ENCODE measurements at places on chromosomes 5 and 9.

GRCh38 chr9:133202145-133202513, 6.9 kb downstream of the OBP2B start:
- no peak for DNase-seq

- no peak for DNase-seq
Observed at GRCh38 chr5:1480217-1480616, 35.0 kb upstream of the SLC6A3 start.

GRCh38 chr9:97517331-97518089, 16.0 kb downstream of the TMOD1 start:
- no peak for DNase-seq

DNA sequence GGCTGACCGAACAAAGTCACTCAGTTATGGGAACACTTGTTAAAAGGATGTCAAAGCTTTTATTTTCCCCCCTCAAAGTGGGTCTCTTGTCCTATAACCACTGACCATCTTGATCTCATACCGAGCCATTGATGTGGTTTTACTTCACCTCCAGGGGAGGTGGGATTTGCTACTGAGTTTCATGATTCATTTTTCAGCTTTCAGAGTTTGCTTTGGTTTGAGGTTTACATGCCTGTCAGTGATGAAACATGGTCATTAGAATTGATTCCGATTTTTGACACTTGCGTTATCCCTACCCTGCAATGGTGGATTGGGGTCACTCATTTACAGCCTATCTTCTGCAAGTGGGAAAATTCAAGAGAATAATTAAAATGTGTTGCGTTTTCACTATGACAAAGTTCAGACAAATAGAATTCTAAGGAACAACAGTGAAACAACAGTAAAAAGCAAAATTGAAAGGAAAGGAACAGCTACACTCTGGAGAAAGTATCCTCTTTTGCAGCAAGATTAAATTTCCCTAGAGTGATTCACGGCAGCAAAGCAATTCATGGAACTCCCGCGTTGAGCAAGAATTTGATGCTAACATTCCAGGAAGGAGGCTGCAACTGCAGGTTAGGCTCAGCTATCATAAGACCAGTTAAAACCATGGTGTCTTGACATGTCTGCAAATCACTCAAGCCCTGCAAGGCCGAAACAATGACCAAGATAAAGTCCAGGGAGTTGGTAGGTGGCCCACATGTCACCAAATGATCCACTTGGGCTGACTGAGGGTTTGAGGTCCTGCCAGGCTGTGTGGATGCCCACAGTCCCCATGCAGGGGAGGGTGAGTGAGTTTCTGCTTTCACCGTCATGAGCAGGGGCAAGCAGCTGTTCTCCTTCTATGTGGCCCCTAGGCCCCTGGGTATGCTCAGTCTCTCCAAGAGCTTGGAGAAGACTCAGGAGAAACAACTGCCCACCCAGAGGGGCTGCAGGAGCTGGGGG, 9.4 kb downstream of the GADD45G start:
- no peak for DNase-seq

GRCh38 chr5:152811988-152812387, 406.9 kb upstream of the NMUR2 start:
- no peak for DNase-seq

GRCh38 chr5:118557251-118557661, 431.1 kb downstream of the DTWD2 start:
- no peak for DNase-seq

DNA sequence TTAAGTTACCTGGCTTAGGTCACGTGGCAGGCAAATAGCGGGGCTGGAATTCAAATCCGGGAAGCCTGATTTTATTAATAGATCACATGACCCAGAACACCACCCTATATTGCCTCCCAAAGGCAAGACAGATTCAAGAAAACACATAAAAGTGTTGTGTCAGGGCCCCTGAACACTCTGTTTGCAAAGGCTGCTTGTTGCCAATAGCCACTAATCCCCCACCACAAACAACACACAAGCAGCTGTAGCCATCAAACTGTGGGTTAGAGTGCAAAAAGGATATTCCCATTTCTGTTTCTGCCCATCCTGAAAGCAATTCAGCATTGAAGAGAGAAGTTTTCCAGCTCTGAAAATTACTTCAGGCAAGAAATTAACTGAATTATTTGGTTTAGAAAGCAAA, 358.9 kb upstream of the RFX3 start:
- DNase-seq, result no peak

GRCh38 chr5:173972925-173973615, 15.9 kb upstream of the C5orf47 start:
- DNase-seq, result peak; percentile 88

DNA sequence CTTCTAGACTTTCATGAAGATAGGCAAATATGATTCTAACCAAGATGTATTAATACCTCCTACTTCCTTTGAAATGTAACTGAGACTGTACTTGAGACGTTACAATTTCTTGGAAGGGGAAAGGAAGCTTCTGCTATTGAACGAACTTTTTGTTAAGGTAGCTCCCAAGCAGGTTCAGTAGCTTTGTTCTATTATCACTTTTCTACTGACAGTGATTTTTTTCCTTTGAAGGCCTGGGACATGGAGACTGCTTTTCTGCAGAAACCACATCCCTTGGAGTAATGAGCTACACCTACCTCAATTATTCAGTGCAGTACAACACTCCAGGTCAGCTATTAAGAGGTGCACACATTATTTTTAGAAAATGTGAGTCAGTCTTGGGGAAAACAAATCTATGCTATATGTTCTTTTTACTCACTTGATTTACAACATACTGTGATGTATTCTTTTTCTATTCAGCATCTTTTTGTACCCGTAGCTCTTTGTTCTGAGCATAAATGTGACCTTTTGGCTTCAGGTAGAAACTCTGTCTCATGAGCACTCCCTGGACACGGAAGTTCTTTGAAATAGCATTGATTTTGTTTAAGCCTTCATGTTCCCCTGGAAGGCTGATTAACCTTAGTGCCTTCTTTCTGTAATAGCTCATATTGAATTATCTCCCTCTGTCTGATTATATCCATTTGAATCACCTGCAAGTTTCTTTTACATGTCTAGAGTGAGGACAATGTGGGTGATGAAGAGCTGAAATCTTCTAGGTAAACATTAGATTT, 56.5 kb upstream of the CDKN2B start:
- no peak for DNase-seq

- DNase-seq, result no peak
Observed at GRCh38 chr5:15069407-15069905, 197.9 kb upstream of the ANKH start.

DNA sequence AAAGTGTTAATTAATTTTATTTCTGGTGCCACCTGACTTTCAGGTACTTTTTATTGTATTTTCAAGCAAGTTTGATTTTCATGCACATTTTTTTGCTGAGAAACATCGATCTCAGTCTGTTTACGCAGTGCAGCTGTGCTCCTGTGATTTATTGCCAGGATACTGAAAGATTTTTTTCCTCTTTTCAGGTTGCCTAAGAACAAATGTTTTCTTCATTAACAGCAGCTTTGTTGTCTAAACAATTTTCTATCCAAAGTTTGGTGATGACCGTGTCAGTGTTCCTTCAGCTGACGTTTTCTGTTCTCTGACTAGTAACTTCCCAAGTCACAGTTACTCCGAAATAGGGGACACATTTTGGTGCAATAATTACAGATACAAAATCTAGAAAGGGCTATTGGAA, 78.1 kb downstream of the VCAN start:
- no peak for DNase-seq

- DNase-seq, result no peak
Observed at GRCh38 chr9:120693700-120694008, 20.6 kb downstream of the MEGF9 start.

GRCh38 chr5:167814040-167814439, 477.4 kb upstream of the WWC1 start:
- no peak for DNase-seq

- DNase-seq, result no peak
Observed at GRCh38 chr9:123044586-123044985, 11.1 kb downstream of the GPR21 start.

- no peak for DNase-seq
Observed at GRCh38 chr5:15885156-15885555, 294.4 kb downstream of the MARCHF11 start.

DNA sequence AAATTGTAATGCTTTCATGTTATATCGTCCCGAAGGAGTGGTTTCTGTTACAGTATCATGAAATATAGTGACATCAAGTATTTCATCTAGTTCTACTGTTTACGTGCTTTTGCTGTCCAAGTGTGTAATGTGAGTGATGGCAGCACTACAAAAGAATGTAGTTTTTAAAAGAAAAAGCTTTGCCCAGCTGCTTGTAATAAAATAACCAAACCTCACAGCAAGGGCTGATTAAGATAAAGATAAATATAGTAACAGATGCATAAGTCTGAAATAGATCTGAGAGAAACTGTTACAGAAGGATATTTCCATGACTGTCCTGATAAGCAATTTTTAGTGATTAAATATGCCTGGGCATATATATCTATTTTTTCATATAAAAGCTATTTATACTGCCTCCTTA, 106.4 kb downstream of the AUH start:
- DNase-seq, result no peak

- DNase-seq, result no peak
Observed at GRCh38 chr9:88952086-88952615, 39.1 kb upstream of the S1PR3 start.

- DNase-seq, result no peak
Observed at GRCh38 chr5:27962198-27962597, 923.8 kb upstream of the CDH9 start.

DNA sequence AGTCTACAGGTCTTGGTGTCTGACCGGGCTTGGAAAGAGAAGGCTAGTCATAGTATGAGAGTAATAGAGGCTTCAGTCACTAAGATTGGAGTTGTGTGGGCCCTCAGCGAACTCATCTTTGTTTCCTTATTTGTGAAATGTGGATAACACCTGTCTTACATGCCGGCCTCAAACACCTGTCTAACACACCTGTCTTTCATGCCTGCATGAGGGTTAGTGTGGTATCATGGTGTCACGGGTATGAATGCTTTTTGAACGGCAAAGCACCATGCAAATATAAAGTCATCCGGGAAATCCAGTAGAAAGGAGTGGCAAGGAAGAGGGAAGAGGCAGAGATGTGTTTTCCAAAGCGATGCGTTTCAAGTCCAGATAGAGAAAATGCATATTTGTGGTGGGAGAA, 25.5 kb downstream of the GRAMD2B start:
- no peak for DNase-seq

DNA sequence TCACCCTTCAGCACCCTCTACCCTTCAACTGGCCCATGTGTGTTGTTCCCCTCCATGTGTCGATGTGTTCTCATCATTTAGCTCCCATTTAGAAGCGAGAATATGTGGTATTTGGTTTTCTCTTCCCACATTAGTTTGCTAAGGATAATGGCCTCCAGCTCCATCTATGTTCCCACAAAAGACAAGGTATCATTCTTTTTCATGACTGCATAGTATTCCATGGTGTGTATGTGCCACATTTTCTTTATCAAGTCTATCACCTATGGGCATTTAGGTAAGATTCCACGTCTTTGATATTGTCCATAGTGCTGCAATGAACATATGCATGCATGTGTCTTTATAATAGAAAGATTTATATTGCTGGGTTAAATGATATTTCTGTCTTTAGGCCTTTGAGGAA, 325.1 kb upstream of the ADAMTS16 start:
- DNase-seq, result no peak

Data from GM13977 (cell line).